AG04449 (cell line): ENCODE measurements at places on chromosomes 2 and 18.
A peak's percentile ranks its signal among the peaks of the same experiment; 100 is the strongest.

DNA sequence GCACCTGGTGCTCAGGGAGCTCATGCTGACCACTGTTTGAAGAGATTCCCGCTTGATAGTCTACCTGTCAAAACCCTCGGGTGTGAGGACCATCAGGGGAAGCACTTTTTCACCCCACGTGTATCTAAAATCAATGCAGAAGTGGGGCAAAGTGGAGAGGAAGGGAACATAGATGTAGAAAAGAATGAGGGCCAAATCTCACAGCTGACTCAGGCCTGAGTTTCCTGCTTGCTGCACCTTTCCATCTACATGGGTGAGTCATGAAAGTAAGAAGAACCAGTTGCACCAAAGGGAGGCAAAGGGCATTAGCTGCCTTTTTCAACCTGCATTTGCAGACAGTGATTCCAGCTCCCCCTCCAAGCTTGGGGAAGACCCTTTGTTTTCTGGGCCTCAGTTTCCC, 100.2 kb upstream of the MYCN start:
- DNase-seq = no peak

- DNase-seq = no peak
These were observed 47.4 kb upstream of the DNAJC10 start for GRCh38 chr2:182668671-182669070.

GRCh38 chr18:71998547-71999097, 545.5 kb downstream of the CBLN2 start:
- no peak for DNase-seq

DNA sequence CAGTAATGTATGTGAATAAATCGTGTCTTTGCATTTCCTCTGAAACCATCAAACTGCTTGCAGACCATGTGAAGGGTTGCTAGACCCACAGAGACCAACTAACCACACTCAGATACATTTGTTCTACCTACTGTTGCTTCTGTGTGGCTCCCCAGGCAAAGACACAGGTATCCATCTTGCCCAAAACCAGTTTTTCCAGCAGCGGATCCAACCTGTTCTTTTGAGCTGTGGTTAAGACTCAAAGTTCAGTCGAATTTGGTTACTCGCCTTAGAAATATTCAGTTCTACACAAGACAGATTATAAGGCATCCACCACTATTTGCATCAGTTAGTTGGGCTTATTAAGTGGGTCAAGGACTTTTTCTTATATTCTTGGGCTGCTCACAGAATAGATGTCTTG, 276.2 kb upstream of the EPHA4 start:
- no peak for DNase-seq

GRCh38 chr2:128626760-128627511, 308.3 kb upstream of the HS6ST1 start:
- DNase-seq = no peak

- no peak for DNase-seq
These were observed 56.7 kb downstream of the ABCB11 start for GRCh38 chr2:168974428-168974827.

- DNase-seq = no peak
These were observed 484.2 kb downstream of the DLGAP1 start for GRCh38 chr18:3970929-3971328.

GRCh38 chr2:28219758-28220368, 172.8 kb upstream of the FOSL2 start:
- no peak for DNase-seq

DNA sequence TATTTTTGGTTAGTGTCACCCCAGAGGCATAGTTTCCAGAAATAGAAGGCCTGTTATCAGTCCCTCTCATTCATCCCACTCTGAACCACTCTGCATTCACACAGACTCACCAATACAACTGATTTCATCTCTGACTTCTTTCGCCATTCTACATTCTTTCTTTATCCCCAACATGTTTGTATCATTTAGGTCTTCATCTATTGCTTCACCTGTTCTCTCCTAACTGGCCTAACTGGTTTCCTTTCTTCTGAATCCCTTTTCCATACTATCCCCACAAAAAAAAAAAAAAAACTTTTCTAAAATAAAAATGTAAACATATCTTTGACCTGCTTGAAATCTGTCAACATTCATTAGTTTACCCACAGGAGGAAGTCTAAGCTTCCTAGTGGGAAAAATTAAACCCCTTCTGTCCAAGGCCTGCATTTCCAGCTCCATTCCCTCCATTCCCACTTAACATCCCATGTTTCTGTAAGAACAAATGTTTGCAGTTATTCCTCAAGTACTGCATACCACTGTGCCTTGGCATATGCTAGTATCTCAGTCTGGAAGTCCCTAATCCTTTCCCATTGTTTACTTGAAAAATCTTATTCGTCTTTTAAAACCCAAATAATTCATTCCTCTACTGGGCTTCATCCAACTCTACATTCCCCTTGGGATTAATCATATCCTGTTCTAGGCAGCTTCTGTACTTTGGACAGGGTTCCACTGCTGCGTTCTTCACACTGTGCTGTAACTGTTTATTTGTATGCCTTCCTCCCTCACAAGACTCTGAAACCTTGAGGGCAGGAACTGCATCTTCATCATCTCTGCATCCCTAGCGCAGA, 68.5 kb downstream of the FIGN start:
- peak; percentile 72 for DNase-seq

GRCh38 chr2:232418056-232418455, 11.4 kb downstream of the ALPG start:
- no peak for DNase-seq

- no peak for DNase-seq
These were observed 123.7 kb downstream of the DIS3L2 start for GRCh38 chr2:232085164-232085563.

GRCh38 chr2:170675701-170676100, 39.4 kb upstream of the SP5 start:
- no peak for DNase-seq

DNA sequence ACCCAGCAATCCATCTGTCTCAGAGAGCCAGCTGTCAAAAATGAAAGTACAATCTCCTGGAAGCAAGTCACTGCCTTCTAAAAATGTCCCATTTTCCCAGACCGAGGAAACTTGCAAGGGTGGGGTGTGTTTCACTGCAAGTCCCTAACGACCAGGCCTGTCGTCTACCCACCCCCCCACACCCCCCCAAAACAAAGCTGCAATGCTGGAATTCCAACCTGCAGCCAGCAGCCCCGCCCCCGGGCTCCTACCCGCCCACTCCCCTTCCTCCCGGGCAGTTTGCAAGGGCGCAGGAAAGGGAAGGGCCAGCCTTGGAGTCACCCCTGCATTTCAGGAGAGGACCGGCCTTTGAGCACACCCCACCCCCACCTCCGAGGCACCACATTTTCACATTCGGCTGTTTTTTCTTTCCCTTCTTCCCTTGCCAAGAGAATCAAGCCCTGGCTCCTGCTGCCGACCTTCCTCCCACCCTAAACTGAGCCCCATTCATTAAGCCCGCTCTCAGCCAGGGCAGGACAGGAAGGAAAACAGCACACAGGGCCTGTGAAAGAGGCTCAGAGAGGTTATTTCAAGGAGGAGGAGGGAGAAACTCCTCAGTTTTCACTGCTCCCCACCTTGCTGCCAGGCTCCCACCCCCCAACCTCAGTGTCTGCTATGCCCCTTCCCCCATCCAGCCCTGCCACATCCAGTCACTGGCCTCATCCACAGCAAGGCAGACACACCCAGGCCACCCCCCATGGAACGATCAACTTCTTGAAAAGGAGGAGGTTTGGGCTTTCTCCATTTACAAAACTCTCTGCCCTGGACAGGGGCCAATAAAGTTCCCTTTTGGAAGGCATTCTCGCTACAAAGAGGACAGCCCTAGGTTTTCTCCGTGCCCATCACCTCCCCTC, 11.3 kb downstream of the SMAD7 start:
- DNase-seq = no peak

- DNase-seq = no peak
These were observed 18.4 kb downstream of the GRP start for GRCh38 chr18:59238385-59238784.

- no peak for DNase-seq
These were observed 139.9 kb downstream of the LRRC30 start for GRCh38 chr18:7370802-7371201.

DNA sequence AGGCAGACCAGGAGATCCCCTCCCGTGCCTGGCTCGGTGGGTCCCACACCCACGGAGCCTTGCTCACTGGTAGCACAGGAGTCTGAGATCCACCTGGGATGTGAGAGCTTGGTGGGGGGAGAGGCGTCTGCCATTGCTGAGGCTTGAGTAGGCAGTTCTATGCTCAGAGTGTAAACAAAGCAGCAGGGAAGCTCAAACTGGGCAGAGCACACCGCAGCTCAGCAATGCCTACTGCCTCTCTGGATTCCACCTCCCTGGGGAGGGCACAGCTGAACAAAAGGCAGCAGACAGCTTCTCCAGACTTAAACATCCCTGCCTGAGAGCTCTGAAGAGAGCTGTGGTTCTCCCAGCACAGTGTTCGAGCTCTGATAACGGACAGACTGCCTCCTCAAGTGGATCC, 85.1 kb downstream of the UGP2 start:
- DNase-seq = no peak

- no peak for DNase-seq
These were observed 1.7 kb upstream of the VAMP5 start for GRCh38 chr2:85582492-85582891.

DNA sequence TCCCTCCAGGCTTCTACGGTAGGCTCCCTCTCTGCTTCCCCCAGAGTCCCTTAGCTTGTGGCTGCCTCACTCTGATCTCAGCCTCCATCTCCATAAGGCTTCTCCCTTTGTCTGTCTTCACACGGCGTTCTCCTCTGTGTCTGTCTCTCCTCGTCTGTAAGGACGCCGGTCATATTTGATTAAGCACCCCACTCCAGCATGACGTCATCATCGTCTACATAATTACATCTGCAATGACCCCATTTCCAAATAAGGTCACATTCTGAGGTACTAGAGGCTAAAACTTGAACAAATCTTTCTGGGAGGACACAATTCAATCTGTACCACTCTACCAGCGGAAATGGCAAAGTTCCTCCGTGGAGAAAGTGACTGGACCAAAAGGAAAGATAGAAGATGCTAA, 8.3 kb upstream of the COL6A3 start:
- no peak for DNase-seq

DNA sequence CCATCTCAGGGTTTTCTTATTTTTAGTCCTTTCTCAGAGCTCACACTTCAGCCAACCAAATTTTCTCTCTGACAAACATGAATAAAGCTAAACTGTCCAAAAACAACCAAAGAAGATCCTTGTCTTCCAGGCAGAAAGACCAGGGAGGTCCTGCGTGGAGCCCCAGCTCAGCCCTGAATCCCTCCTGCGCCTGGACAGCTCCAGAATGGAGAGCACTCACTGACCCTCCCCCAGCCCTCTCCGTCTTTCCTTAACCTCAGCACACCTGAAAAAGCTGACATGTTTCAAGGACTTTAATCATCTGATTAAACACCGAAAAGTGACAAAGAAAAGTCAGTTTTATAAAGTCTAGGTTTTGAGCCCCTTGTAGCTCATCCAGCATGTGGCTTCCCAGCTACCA, 22.9 kb upstream of the GNAL start:
- no peak for DNase-seq

- no peak for DNase-seq
These were observed 221.8 kb downstream of the STK39 start for GRCh38 chr2:168025487-168026202.

DNA sequence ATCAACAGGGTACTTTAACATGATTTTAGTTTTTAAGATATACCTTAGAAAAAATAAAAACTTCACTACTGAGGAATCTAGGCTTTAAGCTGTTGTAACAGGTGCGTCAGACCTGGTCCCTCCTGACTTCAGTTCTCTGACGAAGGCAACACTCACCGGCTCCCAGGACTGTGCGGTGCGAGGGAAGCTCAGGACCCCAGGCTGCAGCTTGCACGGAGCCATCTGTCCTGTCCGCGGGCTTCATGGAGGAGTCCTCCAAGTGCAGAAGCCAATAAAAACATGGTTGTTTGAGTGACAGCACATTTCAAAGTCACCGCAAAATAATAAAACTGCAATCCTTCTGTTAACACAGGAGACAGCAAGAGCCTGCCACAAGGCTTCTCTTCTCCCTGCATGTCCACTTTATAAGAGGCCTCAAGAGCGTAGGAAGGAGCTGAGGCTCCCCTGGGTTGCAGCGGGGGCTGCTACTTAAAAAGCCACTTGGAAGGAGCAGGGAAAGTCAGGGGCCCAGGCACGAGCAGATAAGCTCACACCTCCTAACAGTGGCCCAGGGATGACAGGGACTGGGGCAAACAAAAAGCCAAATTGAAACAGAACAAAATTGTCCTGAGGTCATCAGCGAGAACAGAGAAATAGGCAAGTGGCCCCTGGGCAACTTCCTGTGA, 4.6 kb downstream of the HJURP start:
- no peak for DNase-seq

- DNase-seq = peak; percentile 51
These were observed 54.2 kb downstream of the PDE1A start for GRCh38 chr2:182372661-182373060.

- DNase-seq = no peak
These were observed 15.9 kb downstream of the ABCG8 start for GRCh38 chr2:43854671-43855070.

DNA sequence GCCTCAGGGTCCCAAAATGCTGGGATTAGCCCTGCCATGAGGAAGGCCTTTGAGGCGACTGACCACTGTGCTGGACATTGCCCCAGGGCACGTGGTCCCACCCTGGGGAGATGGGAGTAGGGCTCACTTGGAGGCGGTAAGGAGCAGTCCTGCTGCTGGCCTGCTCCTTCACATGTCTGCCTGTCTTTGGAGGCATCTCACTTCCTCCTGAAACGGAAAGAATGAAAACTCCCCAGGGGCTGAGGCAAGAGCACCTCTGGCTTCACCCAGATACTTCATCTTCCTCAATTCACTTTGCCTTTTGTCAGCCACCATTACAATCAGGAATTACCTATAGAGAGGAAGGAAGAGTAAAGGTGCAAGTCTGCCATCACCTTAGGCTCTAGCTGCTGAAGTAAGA, 59.9 kb upstream of the GATA6 start:
- DNase-seq = no peak

GRCh38 chr2:239034561-239035341, 186.9 kb downstream of the TWIST2 start:
- no peak for DNase-seq
